ENCODE measurements at places on chromosomes 4 and X.

GRCh38 chr4:52964561-52965101 is 102.5 kb downstream of the RASL11B start:
- no peak for DNase-seq

- no peak for DNase-seq
These were observed 57.1 kb upstream of the NKX1-1 start for GRCh38 chr4:1463088-1463926.

- no peak for DNase-seq
These were observed 17.8 kb upstream of the IDS start for GRCh38 chrX:149522916-149523315.

GRCh38 chr4:13112030-13112429 is 372.1 kb downstream of the RAB28 start:
- DNase-seq: no peak

DNA sequence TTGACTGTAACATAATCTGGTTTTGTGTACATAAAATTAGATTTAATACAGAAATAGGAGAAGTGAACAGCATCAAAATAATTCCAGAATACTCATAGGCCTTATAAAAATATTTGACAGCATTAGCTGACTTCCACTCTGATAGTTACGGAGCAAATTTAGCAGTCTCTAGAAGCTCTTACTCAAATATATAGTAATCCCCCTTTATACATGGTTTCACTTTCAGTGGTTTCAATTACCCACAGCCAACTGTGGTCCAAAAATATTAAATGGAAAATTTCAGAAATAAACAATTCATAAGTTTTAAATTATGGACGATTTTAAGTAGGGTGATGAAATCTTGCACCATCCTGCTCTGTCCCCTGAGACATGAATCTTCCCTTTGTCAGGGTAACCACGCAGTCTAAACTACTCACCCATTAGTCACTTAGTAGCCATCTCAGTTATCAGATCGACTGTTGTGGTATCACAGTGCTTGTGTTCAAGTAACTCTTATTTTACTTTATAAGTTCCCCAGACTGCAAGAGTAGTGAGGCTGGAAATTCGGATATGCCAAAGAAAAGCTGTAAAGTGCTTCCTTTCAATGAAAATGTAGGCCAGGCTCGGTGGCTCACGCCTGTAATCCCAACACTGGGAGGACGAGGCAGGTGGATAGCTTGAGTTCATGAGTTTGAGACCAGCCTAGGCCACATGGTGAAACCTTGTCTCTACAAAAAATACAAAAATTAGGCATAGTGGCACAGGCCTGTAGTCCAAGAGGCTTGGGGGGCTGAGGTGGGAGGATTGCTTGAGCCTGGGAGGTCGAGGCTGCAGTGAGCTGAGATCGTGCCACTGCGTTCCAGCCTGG is 17.2 kb upstream of the RTL9 start:
- no peak for DNase-seq

- no peak for DNase-seq
These were observed 319.6 kb upstream of the BMP3 start for GRCh38 chr4:80710748-80711451.

DNA sequence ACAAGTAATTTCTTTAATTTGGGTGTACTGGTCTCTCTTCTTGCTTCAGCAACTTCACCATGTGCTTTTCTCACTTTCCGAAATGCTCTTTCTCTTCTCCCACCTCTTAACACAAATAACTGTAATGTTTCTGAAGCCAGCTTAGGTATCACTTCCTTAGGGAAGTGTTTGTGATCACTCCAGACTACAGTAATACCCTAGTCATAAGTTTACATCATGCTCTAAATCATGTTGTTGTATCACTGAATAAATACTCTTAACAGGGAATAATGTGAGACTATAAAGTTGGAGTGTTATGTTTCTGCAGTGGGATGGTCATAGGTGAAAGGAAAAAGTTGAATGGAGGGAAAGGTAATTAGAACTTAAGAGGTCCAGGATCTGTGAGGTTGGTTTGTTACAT is 712.3 kb downstream of the C4orf33 start:
- DNase-seq: no peak

GRCh38 chrX:115183980-115184379 is 5.2 kb upstream of the RBMXL3 start:
- DNase-seq: no peak

GRCh38 chr4:82705928-82706300 is 92.7 kb downstream of the SCD5 start:
- no peak for DNase-seq

GRCh38 chr4:74377714-74378113 is 12.8 kb downstream of the EREG start:
- DNase-seq: no peak

- no peak for DNase-seq
These were observed 408.5 kb downstream of the GLUD2 start for GRCh38 chrX:121455890-121456289.

GRCh38 chr4:23889391-23889790 is 456 bp downstream of the PPARGC1A start:
- no peak for DNase-seq

DNA sequence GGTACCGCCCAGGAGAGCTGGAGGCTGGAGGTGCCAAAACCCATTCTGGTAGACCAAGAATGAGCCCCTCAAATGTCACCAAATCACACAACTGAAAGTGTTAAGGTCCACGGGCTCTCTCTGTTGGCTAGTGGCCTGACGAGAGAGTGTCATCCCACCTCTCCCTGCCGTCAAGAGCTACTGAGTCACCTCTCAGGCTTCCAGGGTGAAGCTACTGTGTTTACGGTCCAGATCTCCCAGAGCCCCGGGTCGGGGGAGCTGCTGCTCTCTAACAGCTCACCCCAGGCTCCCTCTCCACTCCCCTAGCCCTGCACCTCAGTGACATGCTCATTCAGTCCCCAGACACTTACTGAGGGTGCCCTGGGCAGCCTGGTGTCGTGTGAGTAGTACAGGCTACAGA is 59.2 kb downstream of the ADGRG2 start:
- no peak for DNase-seq

DNA sequence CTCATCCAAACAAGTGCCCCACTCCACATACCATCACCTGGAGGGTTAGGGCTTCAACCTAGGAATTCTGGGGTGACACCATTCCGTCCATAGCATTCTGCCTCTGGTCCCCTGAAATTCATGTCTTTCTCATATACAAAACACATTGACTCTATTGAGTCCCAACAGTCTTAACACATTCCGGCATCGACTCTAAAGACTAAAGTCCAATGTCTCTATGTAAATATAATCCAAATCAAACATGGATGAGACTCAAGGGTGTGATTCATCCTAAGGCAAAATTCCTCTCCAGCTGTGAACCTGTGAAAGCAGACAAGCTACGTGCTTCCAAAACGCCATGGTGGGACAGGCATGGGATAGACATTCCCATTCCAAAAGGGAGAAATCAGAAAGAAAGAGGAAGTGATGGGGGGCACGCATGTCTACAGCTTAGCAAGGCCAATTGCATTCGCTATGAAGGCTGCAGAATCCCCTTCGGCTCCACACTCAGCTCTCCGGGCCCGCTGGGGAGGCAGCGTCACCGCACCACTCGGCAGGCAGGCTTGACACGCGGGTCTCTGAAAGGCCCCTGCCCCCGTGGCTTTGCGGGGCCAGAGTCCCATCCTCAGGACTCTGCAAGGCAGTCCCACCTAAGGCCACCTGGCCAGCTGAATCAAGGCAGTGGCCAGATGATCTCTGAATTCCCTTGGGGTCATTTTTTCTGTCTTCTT is 53.2 kb downstream of the ADRA2C start:
- no peak for DNase-seq

DNA sequence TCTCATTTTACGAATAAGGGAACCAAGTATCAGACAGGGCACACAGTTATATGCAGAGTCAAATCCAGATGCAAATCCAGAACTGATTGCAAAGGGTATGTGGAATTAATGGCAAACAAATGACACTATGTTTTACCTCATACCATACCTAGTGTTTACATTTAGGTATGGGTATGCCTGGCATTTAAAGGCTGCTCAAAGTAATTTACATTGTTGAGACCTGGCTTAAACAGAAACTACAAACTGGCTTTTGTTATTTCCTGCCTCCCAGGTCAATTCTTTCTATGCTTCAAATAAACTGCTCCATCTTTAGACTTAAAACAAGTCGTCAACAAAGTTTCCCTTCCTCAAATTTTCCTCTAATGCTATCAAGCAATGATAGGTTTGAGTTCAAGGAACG is 33.7 kb downstream of the ANKRD17 start:
- no peak for DNase-seq

All from NCI-H1048 (cell line).